Globus pallidus (tissue), 1 donor: ENCODE measurements at places on chromosomes 7 and 10.

GRCh38 chr10:125035588-125036295, 93.8 kb downstream of the ZRANB1 start:
- no peak for DNase-seq

- no peak for DNase-seq
These were observed 10.8 kb downstream of the NEURL1 start for GRCh38 chr10:103504181-103504783.

DNA sequence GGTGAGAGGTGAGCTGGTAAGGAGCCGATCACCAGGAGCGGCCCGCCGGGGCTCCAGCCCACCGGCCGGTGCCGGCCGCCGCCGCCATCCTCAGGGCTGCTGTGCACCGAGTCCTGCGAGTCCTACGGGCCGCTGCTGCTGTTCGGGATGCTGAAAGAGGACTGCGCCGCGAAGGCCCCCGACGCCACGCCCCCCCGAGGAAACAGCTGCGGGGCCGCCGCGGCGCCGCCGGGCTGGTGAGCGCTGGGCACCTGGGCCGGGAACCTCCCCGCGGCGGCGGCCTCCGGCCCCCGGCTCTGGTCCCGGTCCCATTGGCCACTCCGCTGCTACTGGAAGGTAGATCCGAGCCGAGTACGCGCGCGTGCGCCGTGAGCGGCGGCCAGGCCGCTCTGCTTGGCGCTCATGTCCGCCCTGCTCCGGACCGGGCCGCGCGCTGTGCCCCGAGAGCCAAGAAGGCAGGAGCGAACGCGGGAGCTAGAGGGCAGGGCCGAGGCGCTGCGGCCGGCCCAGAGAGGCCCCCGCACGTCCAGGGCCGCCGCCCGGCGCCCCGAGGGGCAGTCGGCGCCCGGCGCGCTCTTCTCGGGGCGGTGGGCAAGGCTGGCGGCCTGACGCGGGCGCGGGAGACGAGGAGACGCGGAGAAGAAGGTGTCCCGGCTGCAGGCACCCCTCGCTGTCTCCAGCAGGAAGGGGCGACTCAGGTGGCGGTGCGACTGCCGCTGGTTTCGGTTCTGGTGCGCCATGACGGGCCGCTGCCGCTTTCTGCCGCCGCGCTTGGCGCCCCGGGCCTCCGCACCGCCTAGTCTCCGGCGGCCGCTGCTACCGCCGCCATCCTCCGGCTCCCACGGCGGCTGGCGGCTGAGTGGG, 121.3 kb upstream of the WIPF3 start:
- peak; percentile 69 for DNase-seq

GRCh38 chr7:101202603-101202918, 1.7 kb upstream of the MOGAT3 start:
- DNase-seq: no peak

GRCh38 chr10:132504501-132505272, 32.9 kb upstream of the INPP5A start:
- DNase-seq: no peak

- no peak for DNase-seq
These were observed 51.9 kb upstream of the FAM180A start for GRCh38 chr7:135800560-135800959.

- no peak for DNase-seq
These were observed 155.7 kb upstream of the HGF start for GRCh38 chr7:81925530-81925929.

DNA sequence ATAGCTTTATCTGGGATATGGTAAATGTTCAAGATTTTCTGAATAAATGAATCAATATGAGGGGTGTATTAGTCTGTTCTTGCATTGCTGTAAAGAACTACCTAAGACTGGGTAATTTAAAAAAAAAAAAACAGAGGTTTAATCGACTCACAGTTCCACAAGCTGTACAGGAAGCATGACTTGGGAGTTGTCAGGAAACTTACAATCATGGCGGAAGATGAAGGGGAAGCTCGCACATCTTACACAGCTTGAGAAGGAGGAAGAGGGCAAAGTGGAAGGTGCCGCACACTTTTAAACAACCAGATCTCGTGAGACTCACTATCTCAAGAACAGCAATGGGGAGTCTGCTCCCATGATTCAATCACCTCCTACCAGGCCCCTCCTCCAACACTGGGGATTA, 32.5 kb upstream of the OTUD1 start:
- no peak for DNase-seq

GRCh38 chr7:101906291-101907240, 89.1 kb downstream of the CUX1 start:
- DNase-seq: no peak

DNA sequence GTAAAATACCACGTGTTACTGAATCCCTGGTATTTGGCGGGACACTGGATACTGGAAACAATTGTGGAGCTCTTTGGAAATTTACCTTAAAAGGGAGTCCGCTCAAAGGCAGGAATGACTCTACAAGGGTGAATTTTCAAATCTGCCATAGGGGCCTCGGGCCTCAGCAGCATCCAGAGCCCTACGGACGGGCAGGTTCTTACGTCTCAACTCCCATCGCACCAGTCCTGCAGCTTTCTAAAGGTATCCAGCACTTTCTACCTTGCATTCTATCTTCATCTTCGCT, 248 bp downstream of the PSPH start:
- no peak for DNase-seq

- no peak for DNase-seq
These were observed 115.8 kb upstream of the LANCL2 start for GRCh38 chr7:55249332-55249731.

- peak; percentile 24 for DNase-seq
These were observed 942.5 kb upstream of the ZWINT start for GRCh38 chr10:57303566-57303965.
